T follicular helper cell (primary cell): ENCODE measurements at places on chromosomes 7 and 10.

DNA sequence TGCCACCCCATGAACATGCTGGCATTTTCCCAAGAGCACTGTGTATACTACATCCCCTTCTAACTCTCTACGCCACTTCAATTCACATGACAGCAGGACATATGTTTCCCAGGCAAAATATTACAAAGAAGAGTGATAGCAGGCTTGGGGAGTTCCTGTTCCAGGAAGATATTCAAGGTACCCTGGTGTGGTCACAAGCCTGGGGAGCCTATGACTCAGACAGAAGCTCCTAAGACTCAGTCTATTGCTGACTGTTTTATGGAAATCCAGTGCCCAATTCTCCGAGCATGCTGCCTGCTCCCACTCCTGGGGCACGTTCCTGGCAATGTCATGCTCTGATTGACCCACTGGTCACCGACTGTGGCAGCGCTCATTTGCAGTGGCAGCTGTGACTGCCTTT lies 23.5 kb upstream of the ABLIM1 start:
- no peak for DNase-seq

- no peak for DNase-seq
Measured at GRCh38 chr10:87642486-87642885, 17.2 kb upstream of the PAPSS2 start.

DNA sequence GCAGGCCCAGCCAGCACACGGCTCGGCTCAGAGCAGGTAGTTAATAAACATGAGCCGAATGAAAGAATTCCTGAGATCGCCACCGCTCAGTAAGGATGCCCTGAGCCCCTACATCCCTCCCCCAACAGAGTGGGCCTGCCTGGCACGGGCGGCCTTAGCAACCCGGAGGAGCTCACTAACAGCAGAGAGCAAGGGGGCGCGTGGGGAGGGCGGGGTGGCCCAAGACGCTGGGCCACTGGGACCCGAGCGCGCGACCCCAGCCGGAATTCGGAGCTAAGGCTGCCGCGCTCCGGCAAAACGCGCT lies 403 bp upstream of the ENO4 start:
- DNase-seq = no peak

DNA sequence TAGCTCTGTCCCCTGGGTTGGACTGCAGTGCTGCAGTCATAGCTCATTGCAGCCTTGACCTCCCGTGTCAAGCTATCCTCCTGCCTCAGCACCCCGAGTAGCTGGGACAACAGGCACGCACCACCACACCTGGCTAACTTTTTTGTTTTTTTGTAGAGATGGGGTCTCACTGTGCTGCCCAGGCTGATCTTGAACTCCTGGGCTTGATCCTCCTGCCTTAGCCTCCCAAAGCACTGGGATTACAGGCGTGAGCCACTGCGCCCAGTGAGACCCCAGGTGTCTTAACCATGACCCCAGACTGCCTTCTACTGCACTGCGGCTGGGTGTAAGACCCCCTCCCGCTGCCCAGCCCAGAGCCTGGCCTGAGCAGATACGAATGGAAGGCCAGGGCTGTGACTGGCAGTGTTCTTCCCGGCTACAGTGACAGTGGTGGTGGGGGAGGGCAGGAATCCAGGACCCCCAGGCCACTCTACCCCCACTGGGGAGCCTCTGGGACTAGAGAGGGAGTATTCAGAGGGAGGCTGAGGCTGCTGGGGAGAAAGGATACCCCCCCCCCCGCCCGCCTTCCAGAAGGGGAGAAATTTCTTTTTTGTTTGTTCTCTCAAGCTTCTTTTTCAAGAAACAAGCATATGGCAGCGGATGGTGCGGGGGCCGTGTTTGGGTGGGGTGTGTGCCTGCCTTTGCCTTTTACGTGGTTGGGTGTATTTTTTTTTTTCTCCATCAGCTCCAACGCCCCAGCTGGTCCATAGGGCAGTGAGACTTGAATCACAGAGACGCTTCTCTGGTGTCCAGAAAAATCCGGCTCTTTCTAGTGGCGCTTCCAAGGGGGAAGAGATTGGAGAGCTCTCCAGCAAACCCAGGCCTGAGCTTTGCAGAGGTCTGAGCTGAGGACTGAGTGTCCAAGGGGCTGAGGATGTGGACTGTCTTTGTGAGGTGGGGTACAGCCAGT lies 36.6 kb downstream of the GTF2IRD1 start:
- no peak for DNase-seq

DNA sequence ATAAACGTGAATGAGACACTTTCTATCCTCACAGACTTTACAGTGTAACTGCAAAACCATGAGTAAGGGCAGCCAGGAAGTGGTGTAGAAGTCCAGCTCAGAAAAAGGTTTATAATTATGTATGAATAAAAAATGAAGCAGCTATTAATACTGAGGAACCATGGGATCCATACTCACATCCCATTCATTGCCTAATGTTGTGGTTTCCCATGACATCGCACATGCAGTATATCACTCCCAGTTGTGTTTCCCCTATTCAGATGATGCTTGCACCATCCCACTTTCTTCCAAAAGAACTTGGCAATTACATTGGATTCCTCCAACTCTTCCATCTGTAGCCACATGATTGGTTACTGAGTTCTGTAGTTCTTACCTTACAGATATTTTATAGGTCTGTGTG lies 74.5 kb upstream of the SEMA3D start:
- DNase-seq = no peak

- no peak for DNase-seq
Measured at GRCh38 chr7:24884401-24884800, 95.6 kb downstream of the OSBPL3 start.

DNA sequence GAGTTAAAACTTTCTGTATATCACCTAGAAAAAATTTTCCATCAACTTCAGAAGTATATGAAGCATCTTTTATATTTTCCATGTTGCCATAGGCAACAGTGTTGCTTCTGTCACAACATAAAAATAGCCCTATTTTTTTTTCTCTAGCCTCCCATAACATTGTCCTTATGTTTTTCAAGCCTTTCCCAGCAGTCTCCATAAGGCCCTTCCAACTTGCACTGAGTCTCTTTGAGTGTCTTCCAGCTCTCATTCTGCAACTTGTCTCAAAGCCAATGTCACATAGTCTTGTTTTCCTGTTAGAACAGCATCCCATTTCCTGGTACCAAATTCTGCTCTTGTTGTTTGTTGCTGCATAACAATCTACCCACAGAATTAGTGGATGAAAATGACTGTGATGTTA lies 1055.5 kb upstream of the GHITM start:
- no peak for DNase-seq

DNA sequence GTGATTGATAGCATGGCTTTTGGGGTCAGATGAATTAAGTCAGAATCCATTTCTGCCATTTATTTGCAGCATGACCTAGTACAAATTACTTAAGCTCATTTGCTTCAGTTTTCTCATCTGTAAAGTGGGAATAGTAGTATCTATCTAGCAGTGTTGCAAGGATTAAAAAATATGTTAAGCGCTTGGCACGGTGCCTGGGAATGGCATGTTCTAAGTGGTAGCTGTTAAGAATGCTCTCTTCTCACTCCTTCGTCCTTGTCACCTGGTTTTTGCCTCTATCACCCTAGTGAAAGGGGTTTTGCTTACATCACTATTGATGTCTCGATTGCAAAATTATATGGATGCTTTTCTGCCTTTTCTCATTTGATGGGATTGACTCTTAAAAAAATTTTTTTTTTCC lies 7.4 kb downstream of the TMEM248 start:
- DNase-seq = no peak

GRCh38 chr10:103884681-103885139 lies 29.3 kb upstream of the SH3PXD2A start:
- DNase-seq = no peak

DNA sequence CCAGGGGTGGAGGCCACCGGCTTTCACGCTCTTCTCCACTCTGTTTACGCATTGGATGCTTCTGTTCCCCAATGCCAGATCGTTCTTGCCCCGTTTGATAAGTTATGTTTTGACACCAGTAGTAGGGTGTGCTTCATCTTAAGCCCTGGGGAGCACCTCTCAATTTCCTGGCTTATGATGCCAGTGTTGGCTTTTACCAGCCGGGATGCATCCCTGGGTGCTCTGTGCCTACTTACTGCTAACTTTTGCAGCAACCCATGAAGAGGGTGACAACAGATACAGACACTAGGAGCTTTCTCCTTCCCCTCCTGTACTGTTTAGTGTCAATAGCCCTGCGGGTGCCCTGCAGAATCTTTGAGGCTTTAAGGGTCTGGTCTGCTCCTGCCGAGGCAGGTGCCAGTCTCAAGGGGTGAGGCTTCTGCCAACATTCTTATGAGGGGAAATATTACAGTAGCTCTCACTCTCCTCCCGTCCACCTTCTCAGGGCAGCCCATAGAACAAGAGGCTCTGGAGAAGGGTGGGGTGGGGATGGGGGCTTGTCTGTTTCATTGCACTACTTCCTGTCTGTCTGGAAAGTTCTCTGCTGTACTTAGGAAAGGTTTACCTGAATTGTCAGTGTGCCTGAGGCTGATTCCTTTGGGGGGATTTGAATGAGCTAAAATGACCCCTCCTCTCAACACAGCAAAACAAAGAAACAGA lies 23.3 kb downstream of the ADCY1 start:
- no peak for DNase-seq

- DNase-seq = no peak
Measured at GRCh38 chr7:128041203-128041602, 10.0 kb upstream of the LRRC4 start.

DNA sequence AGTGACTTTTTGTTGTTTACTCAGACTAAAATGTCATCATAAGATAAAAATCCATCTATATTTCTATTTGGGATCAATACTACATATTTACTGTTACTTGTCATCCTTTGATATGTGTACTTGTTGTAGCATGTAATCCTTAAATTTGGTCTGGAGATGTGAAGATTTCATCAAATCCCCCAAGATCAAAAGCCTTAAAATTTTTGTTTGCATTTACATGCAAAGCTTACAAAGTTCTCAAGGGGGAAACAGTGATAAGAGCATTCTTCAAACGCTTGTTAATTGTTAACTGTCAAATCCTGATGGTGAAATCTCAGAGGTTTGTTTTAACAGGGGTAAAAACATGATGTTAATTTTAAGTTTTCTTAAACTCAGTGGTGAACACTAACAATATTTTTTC lies 84.9 kb upstream of the SKAP2 start:
- no peak for DNase-seq
